ENCODE measurements at places on chromosomes 1 and 21.

- DNase-seq = no peak
These were observed 424.5 kb upstream of the DAB1 start for GRCh38 chr1:57848406-57848805.

DNA sequence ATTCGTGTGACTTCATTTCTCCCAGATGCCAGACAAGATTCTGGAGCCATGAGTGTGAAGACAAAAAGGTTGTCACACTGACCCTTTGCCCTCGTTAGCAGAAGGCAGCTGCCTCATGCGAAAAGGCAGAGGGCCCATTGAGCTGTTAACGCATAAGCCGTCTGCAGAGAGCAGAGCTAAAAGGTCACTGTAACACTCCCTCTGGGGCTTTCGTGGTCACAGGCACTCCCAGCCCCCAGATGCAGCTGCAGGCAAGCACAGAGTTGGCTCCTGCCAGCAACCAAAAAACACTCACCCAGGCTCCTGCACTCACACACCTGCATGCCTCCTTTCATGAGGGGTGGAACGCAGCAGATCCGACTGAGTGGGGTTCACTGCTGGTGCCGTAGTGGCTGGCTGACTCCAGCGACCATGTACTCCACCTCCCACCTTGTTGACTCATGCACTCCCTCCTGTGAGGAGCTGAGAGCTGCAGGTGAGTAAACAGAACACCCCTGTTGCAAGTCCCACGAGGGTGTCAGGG lies 287.5 kb downstream of the SMYD3 start:
- peak; percentile 99 for DNase-seq

- no peak for DNase-seq
These were observed 499.6 kb upstream of the B3GALT2 start for GRCh38 chr1:193685986-193686385.

DNA sequence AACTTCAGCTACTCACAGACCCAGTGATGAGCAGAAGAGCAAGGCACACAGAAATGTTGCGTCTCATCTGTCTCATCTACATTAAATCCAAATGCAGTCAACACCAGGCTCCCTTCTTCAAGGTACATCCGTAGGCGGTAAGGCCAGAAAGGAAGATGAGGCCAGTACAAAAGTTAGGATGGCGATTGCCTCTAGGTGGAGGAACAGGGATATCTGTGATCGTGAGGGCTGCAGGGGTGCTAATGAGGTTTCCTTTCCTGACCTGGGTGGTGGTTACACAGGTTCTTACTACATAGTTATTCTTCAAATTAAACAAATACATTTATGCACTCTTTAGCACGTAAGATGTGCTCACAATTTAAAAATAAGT lies 1.4 kb upstream of the MYBPH start:
- DNase-seq = no peak

- DNase-seq = no peak
These were observed 372.5 kb upstream of the ST6GALNAC5 start for GRCh38 chr1:76494807-76495206.

DNA sequence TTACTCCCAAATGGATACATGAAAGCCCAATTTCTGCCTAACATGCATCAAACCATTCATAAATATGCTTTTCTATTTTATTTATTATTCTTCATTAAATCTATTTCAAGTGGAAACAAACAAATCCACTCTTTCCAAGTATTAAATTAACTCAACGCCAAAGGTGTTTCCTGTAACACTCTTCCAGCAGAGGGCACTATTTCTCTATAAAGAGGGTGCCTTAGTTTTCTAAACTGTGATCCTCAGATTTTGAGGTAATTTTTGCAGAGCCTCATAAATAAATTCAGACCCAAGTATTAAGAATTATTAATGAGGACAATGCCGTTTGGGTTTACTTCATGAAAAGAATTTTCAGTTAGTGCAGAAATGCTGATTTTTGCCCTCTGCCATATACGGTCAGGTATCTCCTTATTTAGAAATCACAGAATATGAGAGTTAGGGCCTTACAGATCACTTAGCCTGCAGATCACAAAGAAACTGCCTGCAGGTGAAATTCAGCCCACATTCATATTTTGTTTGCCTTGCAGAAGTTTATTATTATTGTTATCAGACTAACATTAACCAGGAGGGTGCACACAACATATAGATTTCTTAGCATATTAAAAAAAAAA lies 40.1 kb upstream of the MYSM1 start:
- DNase-seq = peak; percentile 65

GRCh38 chr1:240701412-240701811 lies 89.5 kb upstream of the GREM2 start:
- no peak for DNase-seq

DNA sequence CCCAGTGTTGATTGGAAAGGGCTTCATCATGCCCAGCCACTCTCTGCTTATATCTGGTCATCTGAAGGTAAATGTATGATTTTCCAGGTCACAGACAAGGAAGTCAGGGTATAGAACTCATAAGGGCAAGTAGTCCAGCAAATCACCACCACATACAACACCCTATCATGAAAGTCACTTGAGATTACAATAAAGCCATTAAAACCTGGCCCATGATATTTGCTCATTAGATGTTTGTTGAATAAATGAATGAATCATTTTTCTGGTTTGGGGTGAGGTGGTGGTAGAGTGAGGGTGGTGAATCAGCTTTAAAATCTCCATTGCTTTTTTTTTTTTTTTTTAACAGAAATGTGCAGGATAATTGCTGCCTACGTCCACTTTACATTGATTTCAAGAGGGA lies 91.9 kb downstream of the TGFB2 start:
- no peak for DNase-seq

DNA sequence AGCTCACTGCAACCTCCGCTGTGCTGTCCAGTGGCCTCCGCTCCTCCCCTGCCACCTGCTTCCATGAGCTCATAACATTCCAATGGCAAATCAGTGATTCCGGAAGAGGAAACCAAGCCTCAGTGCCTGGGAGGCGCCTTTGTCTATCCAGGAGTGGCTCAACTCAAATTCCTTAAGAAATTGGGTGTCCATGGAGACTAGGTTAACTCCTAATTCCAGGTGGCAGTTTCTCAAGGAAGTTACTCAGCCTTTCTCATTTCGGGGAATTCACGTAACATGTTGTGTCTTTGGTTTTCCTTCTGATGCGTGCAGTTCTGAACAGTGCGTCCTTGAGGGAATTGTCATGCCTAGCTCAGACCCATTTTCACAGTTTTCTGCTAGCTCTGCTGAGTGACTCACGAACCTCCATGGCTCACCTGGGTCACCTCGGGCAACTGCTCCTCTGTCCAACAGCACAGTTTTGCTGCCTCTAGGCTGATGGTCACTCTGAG lies 89.9 kb upstream of the DSCAM start:
- DNase-seq = no peak

DNA sequence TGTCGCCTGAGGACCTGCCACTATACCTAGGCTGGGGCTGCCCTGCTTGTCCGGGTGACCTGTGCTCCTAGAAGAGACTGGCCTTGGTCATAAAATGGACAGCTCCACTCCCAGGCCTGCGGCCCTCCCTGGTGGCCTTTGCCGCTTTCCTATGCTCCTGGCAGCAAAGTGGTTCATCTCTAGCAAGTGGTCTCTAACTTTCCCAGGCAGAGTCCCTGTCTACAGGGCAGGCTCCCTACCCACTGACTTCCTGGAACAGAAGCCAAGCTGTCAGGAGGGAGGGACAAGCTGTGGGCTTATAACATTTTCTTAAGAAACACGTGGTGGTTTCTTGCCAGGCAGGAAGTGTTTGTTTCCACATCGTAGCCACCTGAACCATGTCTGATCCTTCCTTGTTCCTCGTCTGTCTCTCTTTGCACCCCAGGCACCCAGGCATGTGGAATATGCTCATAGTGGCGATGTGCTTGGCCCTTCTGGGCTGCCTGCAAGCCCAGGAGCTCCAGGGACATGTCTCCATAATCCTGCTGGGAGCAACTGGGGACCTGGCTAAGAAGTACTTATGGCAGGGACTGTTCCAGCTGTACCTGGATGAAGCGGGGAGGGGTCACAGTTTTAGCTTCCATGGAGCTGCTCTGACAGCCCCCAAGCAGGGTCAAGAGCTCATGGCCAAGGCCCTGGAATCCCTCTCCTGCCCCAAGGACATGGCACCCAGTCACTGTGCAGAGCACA lies 10.1 kb downstream of the H6PD start:
- DNase-seq = no peak

GRCh38 chr1:113870778-113871177 lies 734 bp downstream of the PTPN22 start:
- no peak for DNase-seq

DNA sequence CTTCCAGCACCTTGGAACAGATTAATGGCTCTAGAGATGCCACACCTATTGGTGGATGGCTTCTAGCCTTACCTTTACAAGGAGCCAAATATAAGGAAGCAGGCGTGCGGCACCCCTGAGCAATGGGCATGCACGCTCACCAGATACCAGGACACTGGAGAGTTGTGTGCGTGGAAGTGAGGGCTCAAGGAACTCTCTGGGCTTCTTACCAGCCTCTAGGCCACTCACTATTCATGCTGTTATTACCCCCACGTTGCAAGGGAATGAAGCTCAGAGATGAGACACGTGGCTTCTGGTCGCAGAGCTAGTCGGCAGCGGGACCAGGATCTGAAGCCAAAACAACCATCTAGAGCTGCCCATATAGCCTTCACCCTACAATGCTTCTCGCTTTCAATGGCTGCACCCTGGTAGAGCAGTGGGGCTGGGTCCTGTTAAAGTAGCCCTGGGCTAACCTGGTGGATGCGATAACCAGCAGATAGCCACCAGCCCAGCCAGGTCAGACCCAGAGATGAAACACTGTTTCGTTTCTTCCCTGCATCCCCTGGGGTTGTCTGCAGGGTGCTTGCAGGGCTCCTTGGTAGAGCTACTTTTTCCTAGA lies 396.4 kb upstream of the VAMP3 start:
- DNase-seq = no peak

Data from NCI-H146 (cell line).